A549 treated with RU486 at 1 μM for 4 hours (cell line): ENCODE measurements at places on chromosomes 3 and 15. TPM values are rescaled to one million over a fixed set of nuclear protein-coding genes. Genes with fewer than 3 reads are reported as not detected.

XIRP1 gene
- 0.03 to 0.10 TPM (median 0.05 TPM) in 4 of 5 replicates, not detected in the other for total RNA-seq

TMEM45A gene
- total RNA-seq, result 1.4 to 2.6 TPM (median 2.4 TPM) in 5 replicates

LCTL gene
- not detected in 5 replicates for total RNA-seq

ESYT3 gene
- 0.57 to 0.88 TPM (median 0.76 TPM) in 5 replicates for total RNA-seq

MED12L gene
- total RNA-seq, result 0.25 to 0.87 TPM (median 0.50 TPM) in 5 replicates
